ENCODE measurements at places on chromosomes 13 and 19. TPM values are rescaled to one million over a fixed set of nuclear protein-coding genes. Genes with fewer than 3 reads are reported as not detected.

The TMPRSS9 gene
- not detected for total RNA-seq

GRCh38 chr13:35387682-35388250 lies 88.7 kb downstream of the MAB21L1 start:
- no peaks in the 10 kb centered on the region for H3K27me3 ChIP-seq
- H3K4me3 ChIP-seq, result no peak overlapping the region
- H3K36me3 ChIP-seq, result no peaks in the 10 kb centered on the region
- no peak overlapping the region for H3K27ac ChIP-seq
- DNase-seq, result no peak
- no peaks in the 10 kb centered on the region for H3K4me1 ChIP-seq

DNA sequence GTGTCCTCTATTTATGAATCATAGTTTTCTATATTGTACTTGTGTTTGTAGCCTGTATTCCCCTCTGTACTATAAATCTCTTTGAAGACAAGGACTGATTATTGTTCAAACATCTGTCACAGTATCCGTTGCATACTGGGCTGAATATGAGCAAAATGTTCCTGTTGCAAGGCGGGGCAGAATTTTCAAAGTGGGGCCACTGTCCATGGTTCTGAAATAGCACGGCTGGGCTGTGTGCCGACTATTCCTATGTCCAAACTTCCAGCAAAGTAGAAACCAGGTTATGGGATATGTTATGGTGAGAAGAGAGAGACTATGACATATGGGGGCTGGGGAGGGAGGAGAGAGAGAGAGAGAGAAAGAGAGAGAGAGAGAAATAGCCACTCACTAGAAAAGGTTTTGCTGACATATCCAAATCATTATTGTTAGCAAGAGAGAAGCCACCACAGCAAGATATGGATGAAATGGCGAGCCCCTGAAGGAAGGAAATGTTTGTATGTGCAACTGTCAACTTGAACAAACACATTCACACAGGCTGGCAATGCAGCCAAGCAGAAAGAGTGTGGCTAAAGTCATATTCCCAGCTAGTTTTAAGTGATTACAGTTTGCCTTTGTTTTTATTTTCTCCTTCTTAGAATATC lies 107.0 kb upstream of the GPR12 start:
- peak; percentile 22 for DNase-seq
- no peaks in the 10 kb centered on the region for H3K36me3 ChIP-seq
- H3K27me3 ChIP-seq, result peaks cover 25% of the 10 kb centered on the region
- H3K27ac ChIP-seq, result no peak overlapping the region

DNA sequence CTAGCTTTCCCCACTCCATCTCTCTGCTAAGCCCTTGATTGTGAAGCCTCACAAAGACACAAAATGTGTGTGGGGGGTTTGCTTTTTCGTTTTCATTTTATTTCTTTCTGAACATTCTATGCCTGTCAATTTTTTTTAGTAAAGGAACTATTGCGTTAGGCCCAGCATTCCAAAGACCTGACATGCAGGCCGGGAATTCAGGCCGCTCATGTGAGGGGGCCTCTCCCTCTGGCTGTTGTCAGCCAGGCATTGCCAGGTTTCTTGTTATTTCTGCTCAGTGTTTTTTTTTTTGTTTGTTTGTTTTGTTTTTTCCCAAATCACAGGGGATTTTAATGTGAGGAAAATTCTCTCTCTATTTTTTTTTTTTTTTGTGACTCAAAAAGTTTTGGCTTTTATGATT lies 10.3 kb upstream of the MEDAG start:
- DNase-seq, result no peak
- H3K4me3 ChIP-seq, result no peak overlapping the region
- peaks cover 9% of the 10 kb centered on the region for H3K4me1 ChIP-seq
- H3K27me3 ChIP-seq, result peaks cover 8% of the 10 kb centered on the region
- no peak overlapping the region for H3K27ac ChIP-seq
- no peaks in the 10 kb centered on the region for H3K36me3 ChIP-seq

DNA sequence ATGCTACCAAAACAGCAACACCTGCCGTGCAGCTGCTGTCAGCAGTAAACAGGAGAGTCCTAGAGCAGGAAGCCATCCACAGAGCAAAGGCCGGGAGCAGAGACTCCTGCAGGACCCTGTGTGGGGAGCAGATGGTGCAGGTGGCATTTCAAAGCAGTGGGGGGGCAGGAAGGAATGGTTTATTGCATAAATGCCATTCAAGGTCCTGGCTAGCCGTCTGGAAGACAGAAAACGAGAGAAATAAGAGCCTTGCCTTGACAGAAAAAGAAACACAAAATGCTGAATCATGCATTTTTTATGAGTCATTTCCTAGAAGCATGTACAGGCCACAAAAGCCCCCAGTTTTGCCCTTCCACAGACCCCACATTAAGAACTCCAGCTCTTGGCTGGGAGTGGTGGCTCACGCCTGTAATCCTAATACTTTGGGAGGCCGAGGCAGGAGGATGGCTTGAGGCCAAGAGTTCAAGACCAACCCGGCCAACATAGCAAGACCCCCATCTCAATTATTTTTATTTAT lies 5.4 kb downstream of the RSPH6A start:
- peak overlapping the region; percentile 15 for H3K27ac ChIP-seq
- peaks cover 16% of the 10 kb centered on the region for H3K27me3 ChIP-seq
- H3K36me3 ChIP-seq, result peaks cover 31% of the 10 kb centered on the region
- DNase-seq, result no peak
- H3K4me1 ChIP-seq, result peaks cover 16% of the 10 kb centered on the region

The TNFSF9 gene
- total RNA-seq, result 1.6 TPM

The KIR3DL2 gene
- total RNA-seq, result not detected

DNA sequence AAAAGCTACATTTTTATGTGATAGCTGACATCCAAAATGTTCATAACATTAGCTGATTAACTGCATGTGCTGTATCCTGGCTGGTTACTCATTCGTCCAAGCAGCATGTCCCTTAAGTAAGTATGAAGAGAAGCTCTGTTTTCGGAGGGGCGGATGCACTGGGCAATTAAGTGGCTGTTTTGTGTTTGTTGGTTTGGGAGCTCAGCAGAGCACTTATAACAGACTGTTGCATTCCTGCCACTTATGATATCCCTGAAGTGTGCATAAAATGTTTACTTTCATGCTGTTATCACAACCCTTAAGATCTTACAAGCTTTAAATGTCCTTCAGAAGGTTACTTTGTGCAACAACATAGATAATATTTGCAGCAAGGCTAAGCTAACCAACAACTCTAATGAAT lies 264.1 kb downstream of the NALCN start:
- no peaks in the 10 kb centered on the region for H3K4me1 ChIP-seq
- H3K27me3 ChIP-seq, result no peaks in the 10 kb centered on the region
- no peaks in the 10 kb centered on the region for H3K36me3 ChIP-seq

The LILRA5 gene
- total RNA-seq, result not detected

DNA sequence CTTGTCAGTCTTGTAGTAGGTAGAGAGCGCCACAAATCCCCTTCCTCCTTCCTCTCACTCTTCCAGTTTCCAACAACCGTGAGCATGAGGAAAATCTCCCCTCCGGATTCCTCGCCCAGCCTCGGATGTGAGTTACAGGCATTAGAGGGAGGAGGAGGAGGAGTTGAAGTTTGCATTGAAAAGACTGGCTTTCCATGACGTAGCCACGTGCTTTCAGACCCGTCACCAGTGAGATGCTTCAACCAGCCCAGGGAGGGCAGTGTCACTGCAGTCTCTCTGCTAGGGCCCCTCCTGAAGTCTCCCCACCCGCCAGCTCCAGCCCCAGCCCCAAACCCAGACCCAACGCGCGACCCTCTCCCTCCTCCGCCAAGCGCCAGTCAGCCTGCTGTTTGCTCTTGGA lies 442 bp upstream of the FGF14 start:
- peaks cover 34% of the 10 kb centered on the region for H3K27me3 ChIP-seq
- H3K27ac ChIP-seq, result no peak overlapping the region
- H3K4me3 ChIP-seq, result no peak overlapping the region
- no peak for DNase-seq

- no peak overlapping the region for H3K27ac ChIP-seq
- no peaks in the 10 kb centered on the region for H3K27me3 ChIP-seq
- H3K36me3 ChIP-seq, result no peaks in the 10 kb centered on the region
Observed at GRCh38 chr13:100881291-100881864, 206.8 kb upstream of the TMTC4 start.

- DNase-seq, result no peak
- no peak overlapping the region for H3K4me3 ChIP-seq
- H3K36me3 ChIP-seq, result no peaks in the 10 kb centered on the region
- H3K27ac ChIP-seq, result no peak overlapping the region
- H3K4me1 ChIP-seq, result no peaks in the 10 kb centered on the region
Observed at GRCh38 chr13:48561466-48562235, 28.8 kb upstream of the RCBTB2 start.

The FAM187B gene
- not detected for total RNA-seq

DNA sequence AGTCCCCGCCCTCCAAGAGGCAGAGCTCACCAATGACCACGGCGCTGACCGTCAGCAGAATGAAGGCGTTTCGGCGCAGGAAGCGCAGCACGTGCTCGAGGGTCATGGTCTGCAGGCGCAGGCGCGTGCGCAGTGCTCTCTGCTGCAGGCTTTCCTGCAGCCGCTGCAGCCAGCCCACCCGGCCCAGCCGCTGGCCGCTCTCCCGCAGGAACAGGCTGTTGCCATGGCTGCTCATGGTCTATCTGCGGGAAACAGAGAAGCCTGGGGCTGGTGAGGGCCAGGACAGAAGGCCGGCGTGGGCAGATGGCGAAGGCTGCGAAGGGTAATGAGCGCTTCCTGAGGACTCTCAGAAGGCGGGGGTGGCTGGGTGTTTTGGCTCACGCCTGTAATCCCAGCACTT lies 7.0 kb downstream of the SLC1A6 start:
- H3K4me3 ChIP-seq, result no peak overlapping the region
- peaks cover 32% of the 10 kb centered on the region for H3K27me3 ChIP-seq
- H3K36me3 ChIP-seq, result no peaks in the 10 kb centered on the region
- no peak overlapping the region for H3K27ac ChIP-seq
- DNase-seq, result no peak
- no peaks in the 10 kb centered on the region for H3K4me1 ChIP-seq

DNA sequence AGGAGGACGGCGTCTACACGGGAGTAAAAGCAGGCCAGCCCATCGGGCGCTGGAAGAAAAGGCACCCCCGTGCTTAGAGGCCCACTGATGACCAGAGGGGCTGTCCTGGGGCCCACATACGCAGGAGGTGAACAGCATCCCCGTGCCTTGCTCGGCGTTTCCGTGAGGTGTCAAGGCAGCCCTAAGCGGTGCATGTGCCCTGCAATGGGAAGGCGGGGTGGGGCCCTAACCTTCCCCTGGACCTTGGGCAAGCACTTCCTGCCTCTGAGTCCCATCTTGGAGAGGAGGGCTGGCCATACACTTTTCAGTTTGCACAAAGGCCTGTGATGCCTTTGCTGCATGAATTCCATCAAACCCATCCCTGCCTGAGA lies 47.8 kb upstream of the ATP11A start:
- no peak overlapping the region for H3K4me3 ChIP-seq
- no peaks in the 10 kb centered on the region for H3K27me3 ChIP-seq
- H3K36me3 ChIP-seq, result peaks cover 7% of the 10 kb centered on the region
- no peak for DNase-seq

DNA sequence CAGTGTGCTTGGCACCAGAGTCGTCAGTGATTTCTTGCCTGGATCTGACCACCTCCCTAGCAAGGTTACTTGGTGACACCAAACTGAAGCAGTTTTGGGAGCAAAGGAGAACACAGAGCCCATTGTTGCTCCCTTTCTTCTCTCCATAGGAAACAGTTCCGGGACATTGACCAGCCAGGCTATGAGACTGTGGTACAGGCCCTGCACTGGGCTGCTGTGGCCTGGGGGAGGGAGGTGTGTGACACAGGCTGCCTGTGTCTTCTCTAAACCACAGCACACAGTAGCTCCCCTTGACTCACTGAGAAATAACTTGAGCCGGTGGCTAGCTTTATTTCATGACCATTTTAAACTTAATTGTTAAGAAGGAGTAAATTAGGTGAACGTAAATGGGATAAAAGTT lies 214.8 kb upstream of the UBL3 start:
- no peak for DNase-seq
- H3K36me3 ChIP-seq, result no peaks in the 10 kb centered on the region
- no peaks in the 10 kb centered on the region for H3K4me1 ChIP-seq
- H3K27me3 ChIP-seq, result no peaks in the 10 kb centered on the region
- no peak overlapping the region for H3K4me3 ChIP-seq

The COL4A1 gene
- total RNA-seq, result 0.12 TPM

- peaks cover 17% of the 10 kb centered on the region for H3K27me3 ChIP-seq
- H3K4me1 ChIP-seq, result no peaks in the 10 kb centered on the region
- no peak overlapping the region for H3K27ac ChIP-seq
- no peak for DNase-seq
- no peaks in the 10 kb centered on the region for H3K36me3 ChIP-seq
Observed at GRCh38 chr13:51229731-51230130, 7.5 kb downstream of the FAM124A start.

The WDR62 gene
- 29.6 TPM for total RNA-seq

GRCh38 chr19:5281588-5281987 lies 59.0 kb downstream of the PTPRS start:
- no peak overlapping the region for H3K4me3 ChIP-seq
- DNase-seq, result no peak
- no peaks in the 10 kb centered on the region for H3K27me3 ChIP-seq
- H3K27ac ChIP-seq, result no peak overlapping the region
- H3K4me1 ChIP-seq, result no peaks in the 10 kb centered on the region

DNA sequence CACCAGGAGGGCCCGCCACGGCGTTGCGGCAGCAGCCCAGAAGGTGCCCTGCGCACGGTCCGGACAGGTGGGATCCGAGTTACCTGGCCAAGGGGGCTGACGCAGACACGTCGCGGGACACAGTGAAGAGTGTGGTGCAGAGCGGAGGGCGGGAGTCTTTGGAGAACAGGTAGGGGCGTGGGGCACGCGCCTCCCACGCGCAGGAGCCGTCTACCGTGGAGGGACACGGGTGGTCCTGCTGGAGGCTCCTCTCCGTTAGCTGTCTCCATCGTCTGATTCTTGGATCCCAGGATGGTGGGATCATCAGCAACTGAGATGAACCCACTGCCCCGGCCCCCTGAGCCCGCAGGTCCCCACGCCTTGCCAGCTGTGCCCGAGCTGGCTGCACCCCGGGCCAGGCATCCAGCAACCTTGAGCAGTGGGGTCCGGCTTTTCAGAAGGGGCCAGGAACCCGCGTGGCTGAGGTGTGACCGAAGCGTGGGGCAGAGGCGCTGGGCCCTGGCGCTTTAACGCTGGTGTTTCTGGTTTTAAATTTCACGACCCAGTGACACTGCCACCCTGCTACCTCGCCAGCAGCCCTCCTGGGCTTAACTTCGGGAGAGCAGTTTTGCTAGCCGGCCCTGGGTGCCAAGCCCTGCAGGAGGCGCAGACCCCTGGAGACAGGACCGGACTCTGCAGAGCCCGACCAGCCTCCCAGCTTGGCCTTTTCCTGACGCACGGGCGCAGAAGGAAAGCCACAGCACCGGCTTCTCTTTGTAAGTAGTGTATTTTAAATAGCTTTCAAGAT lies 7.3 kb downstream of the FGF22 start:
- no peaks in the 10 kb centered on the region for H3K27me3 ChIP-seq

The FCER2 gene
- not detected for total RNA-seq

DNA sequence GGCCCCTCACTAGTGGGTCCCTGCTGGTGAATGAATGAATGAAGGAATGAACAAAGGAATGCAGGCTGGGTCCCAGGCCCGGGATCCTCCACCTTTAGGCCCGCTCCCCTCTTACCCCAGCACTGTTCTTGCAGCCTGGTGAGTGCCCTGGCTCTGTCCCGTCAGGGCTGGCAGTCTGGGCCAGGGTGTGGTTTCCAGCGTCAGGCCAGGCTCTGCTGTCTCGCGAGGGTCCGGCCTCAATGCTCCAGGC lies 317 bp downstream of the LYL1 start:
- H3K27ac ChIP-seq, result no peak overlapping the region
- peaks cover 26% of the 10 kb centered on the region for H3K36me3 ChIP-seq
- H3K4me1 ChIP-seq, result no peaks in the 10 kb centered on the region
- no peaks in the 10 kb centered on the region for H3K27me3 ChIP-seq
- no peak for DNase-seq
- H3K4me3 ChIP-seq, result peak overlapping the region; percentile 41

Measured in Calu3 (cell line).